ENCODE measurements at places on chromosomes 16 and 17.

DNA sequence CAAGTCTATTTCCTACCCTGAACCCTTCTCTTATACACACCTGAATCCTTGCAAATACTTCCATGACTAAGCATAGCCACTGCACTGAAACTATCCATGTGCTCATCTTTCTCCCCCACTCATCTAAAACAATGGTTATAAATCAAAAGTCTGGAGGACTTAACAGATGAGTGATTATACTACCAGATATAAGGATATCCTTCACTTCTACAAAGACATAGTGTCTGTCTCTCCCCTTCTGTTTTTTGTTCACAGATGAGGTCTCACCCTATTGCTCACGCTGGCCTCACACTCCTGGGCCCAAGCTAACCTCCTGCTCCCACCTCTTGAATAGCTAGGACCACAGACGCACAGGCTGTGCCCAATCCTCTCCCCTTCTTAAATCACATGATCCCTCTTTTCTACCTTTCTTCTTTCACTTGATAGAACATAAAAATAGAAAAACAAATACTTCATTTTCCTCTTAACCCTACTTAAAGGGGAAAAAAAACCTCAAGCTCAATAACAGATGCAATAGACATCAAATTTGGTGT, 19.2 kb downstream of the CEP112 start:
- DNase-seq = no peak

- DNase-seq = no peak
Measured at GRCh38 chr17:55652114-55652823, 70.4 kb downstream of the TMEM100 start.

- DNase-seq = no peak
Measured at GRCh38 chr16:28264656-28265055, 27.7 kb upstream of the SBK1 start.

- DNase-seq = no peak
Measured at GRCh38 chr17:33138627-33139026, 147.0 kb downstream of the SPACA3 start.

GRCh38 chr17:82064433-82065192, 991 bp downstream of the DUS1L start:
- no peak for DNase-seq

- DNase-seq = no peak
Measured at GRCh38 chr16:83118365-83118764, 491.6 kb downstream of the CDH13 start.

GRCh38 chr16:87329436-87330256, 12.5 kb upstream of the C16orf95 start:
- no peak for DNase-seq

- DNase-seq = no peak
Measured at GRCh38 chr17:71899317-71899716, 221.5 kb upstream of the SOX9 start.

DNA sequence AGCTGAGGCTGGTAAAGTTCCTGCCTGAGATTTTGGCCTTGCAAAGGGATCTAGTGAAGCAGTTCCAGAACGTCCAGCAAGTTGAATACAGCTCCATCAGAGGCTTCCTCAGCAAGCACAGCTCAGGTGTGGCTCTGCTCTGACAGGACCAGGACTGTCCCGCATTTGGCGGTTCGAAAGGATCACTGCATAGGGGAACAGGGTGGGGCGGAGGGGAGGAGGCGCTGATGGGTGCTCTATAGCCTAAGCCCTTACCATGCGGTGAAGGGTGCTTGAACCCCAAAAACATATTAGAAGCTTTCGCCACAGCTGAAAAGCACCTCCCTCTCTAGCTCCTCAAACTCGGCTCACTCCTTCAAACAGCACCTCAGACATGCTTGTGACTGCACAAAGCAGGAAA, 29.9 kb upstream of the ENDOV start:
- DNase-seq = no peak

- no peak for DNase-seq
Measured at GRCh38 chr16:67391424-67392300, 1.6 kb downstream of the TPPP3 start.

GRCh38 chr17:46785696-46786095, 32.8 kb downstream of the WNT3 start:
- no peak for DNase-seq

DNA sequence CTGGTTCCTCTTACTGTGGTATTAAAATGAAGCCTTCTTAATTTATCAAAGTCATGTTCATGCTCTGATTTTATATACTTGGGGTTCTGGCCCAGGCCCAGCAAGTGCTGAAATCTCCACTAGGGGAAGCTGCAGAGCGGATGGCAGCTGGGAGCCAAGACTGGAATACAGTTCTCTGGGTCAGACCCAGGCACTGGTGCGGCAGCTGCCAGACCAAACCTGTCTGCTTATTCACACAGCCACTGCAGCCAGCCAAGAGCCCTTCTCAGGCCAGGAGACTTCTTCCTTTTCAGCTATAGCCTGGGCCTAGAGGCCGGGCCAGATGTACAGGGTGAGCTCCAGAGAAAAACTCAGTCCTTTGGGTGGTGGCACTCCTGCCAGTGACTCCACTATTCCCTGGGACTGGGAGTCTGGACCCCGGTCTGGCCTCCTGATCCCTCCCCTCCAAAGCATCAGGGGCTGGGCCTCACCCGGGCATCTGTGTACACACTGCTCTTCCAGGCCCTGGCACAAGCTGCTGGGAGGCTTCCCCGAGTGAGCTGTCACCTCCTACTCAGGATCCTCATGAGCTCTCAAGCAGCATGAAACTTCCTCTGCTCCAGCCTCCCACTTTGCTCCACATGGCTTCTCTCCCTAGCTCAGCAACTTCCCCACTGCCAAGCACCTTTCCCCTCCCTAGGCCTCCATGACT, 24.4 kb downstream of the ATP6V0D1 start:
- DNase-seq = no peak
